ENCODE measurements at places on chromosomes 7 and 10.

- DNase-seq: no peak
Measured at GRCh38 chr7:108348913-108349312, 107.3 kb downstream of the NRCAM start.

GRCh38 chr10:125128397-125129075 lies 31.8 kb downstream of the CTBP2 start:
- DNase-seq: no peak

- DNase-seq: no peak
Measured at GRCh38 chr10:69340695-69341094, 62.4 kb downstream of the HK1 start.

DNA sequence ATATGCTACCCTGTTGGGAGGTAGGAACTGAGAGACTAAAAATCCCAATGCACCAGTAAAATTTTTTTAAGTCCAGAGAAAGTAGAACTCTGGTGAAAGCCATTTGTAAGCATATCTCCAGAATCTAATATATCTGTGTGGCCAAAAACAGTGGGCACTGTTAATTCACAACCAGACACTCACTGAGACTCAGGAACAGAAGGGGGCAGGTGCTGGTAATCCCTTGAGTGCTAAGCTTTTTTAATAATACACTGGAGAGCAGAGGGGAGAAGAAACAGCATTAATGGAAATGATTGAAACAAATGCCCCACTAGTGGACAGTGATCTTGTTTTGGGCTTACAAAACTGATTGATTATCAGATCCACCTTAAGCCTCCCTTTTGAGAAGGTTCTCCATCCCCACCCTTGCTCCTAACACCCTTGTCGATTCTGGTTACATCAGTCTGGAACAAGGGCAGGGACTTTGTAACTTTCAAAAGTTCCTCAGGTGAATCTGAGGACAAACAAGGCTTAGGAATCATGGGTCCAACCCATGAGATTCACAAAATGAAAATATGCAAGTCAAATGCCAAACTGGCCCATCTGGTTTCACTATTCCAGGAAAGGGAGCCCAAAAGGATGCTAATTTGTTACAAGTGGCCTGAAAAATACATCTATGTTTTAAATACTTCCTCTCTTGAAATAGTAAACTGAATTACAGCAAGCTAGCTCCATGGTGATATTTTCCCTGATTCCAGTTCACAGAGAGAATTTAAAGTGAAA lies 29.7 kb downstream of the PLXNA4 start:
- DNase-seq: no peak

DNA sequence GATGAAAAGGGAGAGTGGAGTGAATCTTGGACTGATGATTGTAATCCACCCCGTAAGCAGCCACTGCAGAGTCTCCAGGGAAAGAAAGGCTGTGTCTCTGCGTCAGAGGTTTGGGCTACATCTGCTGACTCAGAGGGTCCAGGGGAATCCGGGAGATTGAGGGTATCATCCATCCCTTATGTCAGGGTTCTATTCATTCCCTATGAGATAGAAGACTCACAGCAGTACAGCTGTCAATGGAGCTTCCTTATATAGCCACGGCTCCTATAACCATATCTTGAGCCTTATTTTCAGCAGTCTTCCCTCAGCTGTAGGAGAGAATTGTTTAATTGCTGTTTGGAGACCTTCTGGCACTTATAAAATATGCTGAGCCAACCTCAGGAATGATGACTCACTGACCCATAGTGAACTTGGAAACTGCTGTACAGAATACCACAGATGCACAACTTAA lies 558.2 kb upstream of the PFKP start:
- DNase-seq: no peak

- no peak for DNase-seq
Measured at GRCh38 chr10:267705-268104, 132.4 kb downstream of the ZMYND11 start.

GRCh38 chr10:100894589-100895294 lies 18.0 kb upstream of the SLF2 start:
- DNase-seq: no peak
